ENCODE measurements at places on chromosomes 16 and 17.

DNA sequence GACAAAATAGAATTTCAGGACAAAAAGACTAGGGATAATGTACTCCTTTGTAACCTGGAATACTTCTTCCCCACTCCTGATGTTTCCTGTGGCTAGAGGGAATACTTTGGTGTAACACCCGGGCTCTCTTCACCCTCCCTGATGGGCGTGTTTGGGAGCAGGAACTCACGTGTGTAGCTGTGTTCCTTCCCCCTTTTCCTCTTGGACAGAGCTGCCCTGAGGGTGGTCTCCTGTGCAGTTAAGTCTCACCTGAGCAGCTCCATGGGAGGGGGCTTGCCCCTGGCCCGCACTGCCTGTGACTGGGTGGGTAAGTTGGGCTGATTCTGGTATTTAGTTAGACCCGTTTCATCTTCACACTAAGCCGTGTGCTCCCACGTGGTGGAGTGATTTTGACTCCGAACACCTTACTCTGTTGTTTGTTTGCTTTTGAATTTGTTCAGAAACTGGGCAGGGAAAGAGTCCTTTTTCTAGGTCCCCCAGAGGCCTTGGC, 87.9 kb downstream of the OR1D5 start:
- DNase-seq = no peak

GRCh38 chr16:46889245-46889941, 5.2 kb downstream of the GPT2 start:
- DNase-seq = no peak

GRCh38 chr16:7912132-7912531, 579.5 kb downstream of the RBFOX1 start:
- DNase-seq = no peak

DNA sequence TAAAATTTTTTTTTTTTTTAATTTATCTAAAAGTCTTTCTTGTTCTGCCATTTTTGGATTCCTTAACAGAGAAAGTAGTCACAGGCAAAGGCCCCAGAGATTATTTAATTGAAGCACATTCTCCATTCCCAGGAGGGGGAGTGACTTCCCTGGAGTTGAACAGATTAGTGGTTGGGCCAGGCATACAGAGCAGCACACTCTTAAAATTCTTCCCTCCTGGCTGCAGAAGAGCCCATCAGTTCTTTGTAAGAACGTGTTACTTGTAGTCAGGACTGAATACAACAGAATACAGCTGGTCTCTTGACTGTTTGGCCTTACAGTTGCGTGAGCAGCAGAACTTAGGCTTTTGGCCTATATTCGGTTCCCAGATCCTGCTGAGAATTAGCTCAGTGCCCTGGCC, 1.8 kb downstream of the ALKBH5 start:
- DNase-seq = no peak

DNA sequence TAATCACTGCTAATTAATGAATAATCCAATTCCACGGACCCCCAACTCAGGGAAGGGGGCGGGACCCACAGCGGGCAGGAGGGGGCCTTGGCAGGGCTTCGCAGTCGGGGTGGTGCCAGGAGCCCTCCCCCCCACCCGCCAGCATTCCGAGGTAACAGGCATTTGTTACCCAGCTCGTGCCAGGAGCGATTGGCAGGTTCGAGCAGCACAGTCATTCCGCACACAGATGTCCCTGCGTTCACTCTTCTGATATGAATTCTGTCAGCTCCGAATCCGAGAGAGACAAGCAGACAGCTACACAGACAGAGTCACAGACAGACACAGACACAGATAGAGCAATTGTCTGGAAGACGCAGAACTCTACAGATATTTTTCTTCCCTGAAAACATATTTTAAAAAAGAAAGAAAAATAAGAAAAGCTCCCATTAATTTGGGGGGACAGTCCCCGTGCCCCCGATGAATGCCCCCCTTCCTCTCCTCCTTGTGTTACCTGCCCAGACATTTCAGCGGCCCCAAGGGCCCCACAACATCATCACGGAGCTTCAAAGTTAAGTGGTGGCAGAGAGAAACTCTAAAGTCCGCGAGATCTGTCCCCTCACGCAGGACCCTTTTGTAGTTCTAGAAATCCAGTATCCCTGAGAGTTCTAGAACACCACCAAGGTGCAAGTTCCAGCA, 10.2 kb downstream of the NEUROD2 start:
- DNase-seq = no peak

GRCh38 chr17:73090396-73091202, 1.9 kb downstream of the SLC39A11 start:
- DNase-seq = no peak

GRCh38 chr16:8931859-8932258, 31.8 kb downstream of the USP7 start:
- DNase-seq = peak; percentile 55

DNA sequence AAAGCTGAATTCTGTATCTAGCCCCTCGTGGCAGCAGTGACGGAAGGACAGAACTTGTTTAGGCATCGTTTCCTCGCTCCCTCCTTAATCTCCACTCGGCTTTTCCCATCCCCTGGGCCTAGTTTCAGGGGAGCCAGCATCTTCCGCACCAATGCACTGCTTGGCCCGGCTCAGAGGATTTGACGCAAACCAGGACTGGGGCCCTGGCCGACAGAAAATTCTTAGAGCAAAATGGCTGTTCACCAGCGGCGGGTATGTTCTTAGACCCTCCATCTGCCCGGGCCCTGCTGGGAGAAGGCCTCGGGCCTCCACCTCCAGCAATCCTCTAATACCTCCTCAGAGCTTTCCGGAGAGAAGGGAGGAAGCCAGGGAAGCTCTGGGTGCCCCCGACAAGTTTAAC, 54.6 kb downstream of the TBC1D16 start:
- DNase-seq = no peak

- no peak for DNase-seq
These were observed 19.6 kb downstream of the PIMREG start for GRCh38 chr17:6463616-6464445.

- DNase-seq = no peak
These were observed 128.5 kb downstream of the MRTFB start for GRCh38 chr16:14199624-14200023.

DNA sequence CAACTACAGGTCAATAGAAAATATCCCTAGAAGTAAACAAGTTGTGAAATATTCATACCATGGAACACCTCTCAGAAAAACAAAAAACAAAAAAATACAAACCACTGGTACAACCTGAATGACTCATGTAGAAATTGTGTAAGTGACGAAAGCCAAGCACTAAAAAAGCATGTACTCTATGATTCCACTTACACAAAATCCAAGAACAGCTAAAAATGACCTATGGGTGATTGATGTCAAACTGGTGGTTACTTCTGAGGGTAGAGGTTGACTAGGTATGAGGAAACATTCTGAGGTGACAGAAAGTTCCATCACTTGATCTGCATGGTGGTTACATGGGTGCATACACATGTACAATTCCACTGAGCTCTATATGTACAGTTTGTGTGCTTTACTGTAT, 31.1 kb downstream of the DHRS7C start:
- DNase-seq = no peak

GRCh38 chr17:40535924-40536294, 29.4 kb downstream of the CCR7 start:
- DNase-seq = no peak

- no peak for DNase-seq
These were observed 3.6 kb upstream of the KRTAP3-1 start for GRCh38 chr17:41012326-41013120.

GRCh38 chr17:81166033-81166492, at the start of gene AATK:
Gene AATK, minus strand, starts transcription at chr17:81166221. Its CDS starts 229 bp downstream, at chr17:81165992.
- no peak for DNase-seq

- no peak for DNase-seq
These were observed 23.6 kb upstream of the GPRC5C start for GRCh38 chr17:74408262-74408661.

DNA sequence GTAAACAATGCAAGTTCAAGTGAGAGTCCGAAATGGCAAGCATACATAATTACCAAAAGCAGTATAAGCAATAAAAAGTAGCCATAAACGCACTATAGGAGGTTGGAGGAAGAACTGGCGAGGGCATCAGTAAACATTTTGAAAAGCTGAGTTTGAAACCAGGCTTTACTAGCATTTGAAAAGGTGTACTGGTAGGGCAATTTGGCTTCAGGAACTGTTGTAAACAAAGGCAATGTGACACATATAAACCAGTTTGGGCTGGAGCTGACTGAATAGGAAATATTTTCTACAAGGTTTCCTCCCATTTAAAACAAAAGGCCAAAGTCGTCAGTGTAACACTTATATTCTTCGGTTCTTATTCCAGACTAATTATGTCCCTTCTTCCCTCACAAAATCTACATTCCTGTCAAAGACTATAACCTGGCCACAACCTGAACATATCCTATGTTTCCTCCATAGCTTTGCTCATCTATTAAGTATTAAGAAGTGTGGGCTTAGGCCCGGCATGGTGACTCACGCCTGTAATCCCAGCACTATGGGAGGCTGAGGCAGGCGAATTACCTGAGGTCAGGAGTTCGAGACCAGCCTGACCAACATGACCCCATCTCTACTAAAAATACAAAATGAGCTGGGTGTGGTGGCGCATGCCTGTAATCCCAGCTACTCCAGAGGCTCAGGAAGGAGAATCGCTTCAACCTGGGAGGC, 7.8 kb downstream of the CBX1 start:
- no peak for DNase-seq

DNA sequence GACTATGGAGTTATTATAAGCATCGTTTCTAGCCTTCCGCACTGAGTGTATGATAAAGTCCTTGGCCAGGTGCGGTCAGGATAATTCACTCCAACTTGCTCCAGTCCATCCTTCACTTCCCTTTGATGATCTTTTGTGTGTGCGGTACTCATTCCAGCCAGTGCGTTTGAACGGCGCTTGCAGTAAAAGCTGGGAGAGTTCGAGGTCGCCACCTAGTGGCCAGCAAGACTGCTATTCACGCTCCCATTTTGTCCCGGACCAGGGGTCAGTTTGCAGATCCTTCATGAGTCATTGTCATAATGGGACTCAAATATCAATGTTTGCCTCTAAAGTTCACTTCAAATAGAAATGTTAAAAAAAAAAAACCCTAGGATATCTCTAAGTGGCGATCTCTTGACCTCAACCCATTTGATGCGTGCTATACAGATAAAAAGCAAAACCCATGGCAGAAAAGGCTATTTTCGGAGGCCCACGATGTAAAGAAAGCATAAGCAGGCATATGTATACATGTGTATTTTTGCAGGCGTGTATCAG, 417.1 kb downstream of the TMEM114 start:
- peak; percentile 74 for DNase-seq

GRCh38 chr16:30361180-30361579, 6.1 kb upstream of the CD2BP2 start:
- DNase-seq = no peak

GRCh38 chr16:23803591-23804123, 32.1 kb upstream of the PRKCB start:
- peak; percentile 65 for DNase-seq

- DNase-seq = no peak
These were observed 165.1 kb downstream of the ABCC12 start for GRCh38 chr16:47990676-47991075.

- DNase-seq = no peak
These were observed 21.5 kb downstream of the CCL4 start for GRCh38 chr17:36124879-36125824.

DNA sequence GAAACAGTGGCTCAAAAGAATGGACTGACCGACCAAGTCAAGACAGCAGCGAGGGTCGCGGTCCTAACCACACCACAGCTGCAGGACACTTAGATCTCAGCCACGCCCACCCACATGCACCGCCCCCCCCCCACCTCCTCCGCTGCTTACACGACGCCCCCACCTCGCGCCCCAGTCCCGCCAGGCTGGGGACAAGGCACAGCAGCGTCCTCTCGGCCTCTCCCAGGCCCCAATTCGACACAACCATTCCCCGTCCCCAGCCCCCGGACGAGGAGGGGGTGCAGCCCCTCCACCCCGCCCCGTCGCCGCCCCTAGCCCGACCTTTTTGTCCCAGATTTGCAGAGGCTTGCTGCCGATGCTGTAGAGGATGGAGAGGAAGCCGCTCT, 477 bp downstream of the CFAP20 start:
- no peak for DNase-seq

GRCh38 chr16:78703936-78704335, 604.5 kb downstream of the WWOX start:
- no peak for DNase-seq

DNA sequence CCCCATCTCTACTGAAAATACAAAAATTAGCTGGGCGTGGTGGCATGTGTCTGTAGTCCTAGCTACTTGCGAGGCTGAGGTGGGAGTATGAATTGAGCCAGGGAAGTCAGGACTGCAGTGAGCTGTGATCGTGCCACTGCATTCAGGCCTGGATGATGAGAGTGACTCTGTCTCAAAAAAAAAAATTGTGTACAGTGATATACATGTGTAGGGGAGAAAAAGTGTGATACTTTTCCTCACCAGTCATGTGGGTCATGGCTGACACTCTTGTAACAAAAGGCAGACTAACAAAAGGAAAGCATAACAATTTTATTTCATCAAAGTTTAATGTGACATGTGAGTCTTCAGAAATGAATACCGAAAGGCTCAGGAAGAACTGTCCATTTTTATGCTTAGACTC, 2.0 kb upstream of the ABCC12 start:
- no peak for DNase-seq

Data from Jurkat, Clone E6-1 (cell line).